ENCODE measurements at places on chromosomes 12 and 14.

DNA sequence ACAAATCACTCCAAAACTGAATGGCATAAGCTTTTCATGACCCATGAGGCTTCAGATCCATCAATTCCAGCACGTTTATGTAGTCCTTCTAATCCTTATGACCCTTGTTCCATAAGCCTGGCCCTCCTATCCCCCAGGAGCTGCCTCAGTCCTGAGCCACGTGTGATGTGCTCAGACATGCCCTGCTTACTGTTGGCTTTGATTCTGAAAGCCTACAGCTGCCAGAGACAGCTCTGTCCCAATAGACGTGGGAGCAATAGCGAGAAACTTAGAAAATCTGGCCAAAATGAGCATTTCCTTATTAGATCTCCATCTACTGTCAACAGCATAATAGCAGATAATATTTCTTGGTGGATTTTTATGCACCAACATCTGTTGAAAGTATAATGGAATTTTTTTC lies 33.2 kb downstream of the DUSP6 start:
- DNase-seq: no peak

GRCh38 chr12:106220536-106220935 lies 27.3 kb downstream of the CKAP4 start:
- DNase-seq: no peak

DNA sequence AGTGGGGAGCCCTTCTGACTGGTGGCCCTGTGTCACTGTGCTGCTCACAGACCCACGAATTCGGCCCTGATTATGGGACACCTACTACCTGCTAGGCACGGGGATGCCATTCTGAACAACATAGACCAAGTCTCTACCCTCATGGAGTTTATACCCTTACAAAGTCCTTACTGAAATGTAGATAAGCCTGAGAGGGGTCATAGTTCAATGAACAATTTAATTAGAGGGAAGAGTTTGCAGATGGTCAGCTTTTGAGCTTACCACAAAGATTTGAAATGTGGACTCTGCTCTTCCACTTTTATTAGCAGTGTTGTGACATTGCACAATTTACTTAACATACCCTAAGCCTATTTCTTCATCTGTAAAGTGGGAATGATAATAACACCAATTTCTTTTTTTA lies 161.1 kb downstream of the MYRFL start:
- DNase-seq: no peak

DNA sequence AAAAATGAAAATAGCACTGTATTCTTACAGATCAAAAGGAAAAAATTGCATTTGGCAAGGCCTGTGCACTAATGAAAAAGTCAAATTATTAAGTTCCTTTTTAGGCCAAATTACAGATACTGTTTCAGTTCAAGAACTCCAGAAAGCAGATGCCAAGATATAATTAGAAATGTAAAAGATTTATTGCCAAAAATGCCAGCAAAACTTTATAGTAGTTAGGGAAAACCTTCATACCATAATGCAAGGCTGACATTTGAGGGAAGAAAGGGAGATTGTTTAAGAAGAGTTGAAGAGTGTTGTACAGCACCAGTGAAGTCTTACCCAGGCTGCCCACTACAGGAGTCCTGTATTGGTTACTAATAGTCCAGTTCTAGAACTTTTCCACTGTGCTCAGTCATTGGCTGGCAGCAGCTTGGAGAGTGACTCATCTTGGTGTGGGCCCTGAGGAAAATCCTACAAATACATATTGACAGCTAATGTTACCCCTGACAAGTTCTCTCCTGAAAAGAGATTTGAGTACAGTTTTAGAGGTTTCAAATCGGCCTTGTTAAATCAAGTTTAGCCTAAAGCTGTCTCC lies 600.4 kb downstream of the C12orf50 start:
- no peak for DNase-seq

DNA sequence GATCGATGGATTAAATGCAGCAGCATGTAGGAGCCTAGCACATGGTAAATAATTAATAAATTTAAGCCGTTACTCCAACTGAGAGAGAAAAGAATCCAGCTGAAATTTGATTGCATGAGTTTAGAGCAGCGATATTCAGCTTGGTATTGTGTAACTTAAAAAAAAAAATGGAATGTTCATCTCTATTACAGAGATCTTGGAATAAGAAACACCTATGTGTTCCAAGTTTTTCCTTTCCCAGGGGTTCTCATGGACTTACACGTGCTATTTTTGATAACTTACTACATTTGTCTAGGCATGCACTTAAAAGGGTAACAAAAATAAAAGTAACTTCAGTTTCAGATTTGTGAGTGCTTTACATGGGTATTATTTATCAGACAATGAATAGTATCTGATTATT lies 122.8 kb downstream of the RASSF9 start:
- no peak for DNase-seq

- DNase-seq: no peak
These were observed 106.9 kb downstream of the STXBP6 start for GRCh38 chr14:24943024-24943423.

DNA sequence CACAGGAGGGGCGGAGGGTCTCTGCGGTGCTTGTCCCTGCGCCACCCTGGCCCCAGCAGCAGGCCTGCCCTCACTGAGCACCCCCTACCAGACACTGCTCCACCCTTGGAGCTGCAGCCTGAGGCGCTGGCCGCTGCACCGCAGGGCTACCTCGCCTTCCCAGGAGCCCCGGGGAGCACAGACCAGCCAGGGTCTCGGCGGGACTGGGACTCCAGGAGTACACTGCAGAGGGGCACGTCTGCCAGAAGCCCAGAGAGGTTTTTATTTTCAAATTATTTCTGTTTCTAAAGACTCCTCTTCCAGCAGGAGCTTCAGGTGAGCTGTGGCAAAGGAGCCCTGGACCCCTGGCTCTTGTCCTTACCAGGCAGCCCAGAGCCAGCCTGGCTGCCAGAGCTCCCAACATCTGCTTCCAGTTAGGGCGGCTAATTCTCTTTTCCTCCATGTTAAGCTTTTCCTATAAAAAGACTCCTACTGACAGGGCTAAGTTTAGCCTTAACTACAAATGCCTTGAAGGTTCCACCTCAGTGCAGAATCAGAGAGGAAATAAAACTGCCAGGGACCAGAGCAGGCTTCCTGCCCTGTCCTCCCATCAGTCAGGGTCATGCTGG lies 26.4 kb downstream of the DEGS2 start:
- DNase-seq: no peak

DNA sequence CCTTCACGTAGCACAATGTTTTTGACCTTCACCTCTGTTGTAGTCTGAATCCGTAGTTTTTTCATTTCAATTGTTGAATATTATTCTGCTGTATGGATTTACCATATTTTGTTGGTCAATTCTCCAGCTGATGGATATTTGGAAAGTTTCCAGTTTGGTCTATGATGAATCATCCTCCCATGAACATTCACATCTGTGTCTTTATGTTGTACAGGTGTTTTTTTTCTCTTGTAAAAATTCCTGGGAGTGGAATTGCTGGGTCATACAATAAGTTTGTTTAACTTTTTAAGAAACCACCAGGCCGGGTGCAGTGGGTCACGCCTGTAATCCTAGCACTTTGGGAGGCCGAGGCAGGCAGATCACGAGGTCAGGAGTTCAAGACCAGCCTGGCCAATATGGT lies 36.7 kb upstream of the GNG2 start:
- DNase-seq: no peak

- no peak for DNase-seq
These were observed 204.8 kb downstream of the NUAK1 start for GRCh38 chr12:105933671-105934665.

GRCh38 chr14:23101213-23101970 lies 3.4 kb downstream of the CIROP start:
- DNase-seq: no peak

- no peak for DNase-seq
These were observed at the start of gene AICDA for GRCh38 chr12:8612629-8613028. Gene AICDA, minus strand, starts transcription at chr12:8612859. Its CDS starts 92 bp downstream, at chr12:8612767.

DNA sequence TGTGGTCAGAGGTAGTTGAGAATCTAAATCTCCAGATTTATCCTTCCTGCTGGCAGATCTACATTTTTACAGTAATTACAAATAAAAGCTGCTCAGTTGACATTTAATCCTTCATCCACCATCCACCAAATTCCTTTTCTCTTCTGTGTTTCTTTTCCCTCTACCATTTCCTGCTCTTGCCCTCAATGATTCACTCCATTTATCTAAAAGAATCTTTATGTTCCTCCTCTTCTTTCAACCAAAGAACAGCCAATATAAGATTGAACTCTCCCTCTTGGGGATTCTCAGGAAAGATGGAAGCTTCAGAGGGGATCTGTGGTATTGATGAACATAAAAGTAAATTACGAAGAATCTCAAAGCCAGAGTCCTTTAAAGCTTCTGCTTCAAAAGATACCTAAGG lies 4.4 kb downstream of the MAP4K5 start:
- DNase-seq: no peak

DNA sequence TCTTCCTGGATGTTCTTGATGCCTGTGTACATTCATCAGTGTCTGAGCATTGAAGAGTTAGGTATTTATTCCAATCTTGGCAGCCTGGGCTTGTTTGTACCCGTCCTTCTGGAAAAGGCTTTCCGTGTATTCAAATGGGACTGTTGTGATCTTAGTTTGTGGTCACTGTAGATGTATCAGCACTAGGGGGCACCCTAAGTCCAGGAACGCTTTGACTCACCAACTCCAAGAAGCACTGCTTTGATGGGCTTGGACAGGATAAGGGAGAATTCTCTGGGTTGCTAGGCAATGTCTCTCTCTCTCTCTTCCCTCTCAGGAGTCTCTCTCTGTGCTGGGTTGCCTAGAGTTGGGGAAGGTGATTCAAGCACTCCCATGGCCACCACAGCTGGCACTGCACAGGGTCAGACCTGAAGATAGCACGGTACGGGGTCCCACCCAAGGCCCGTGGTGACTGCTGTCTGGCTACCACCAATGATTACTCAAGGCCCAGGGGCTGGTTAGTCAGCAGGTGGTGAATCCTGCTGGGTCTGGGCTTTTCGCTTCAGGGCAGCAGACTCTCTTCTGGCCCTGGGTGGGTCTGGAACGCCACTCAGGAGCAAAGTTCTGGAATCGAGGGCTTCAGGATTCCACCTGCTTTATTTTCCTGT lies 211.1 kb upstream of the RGS6 start:
- DNase-seq: no peak

DNA sequence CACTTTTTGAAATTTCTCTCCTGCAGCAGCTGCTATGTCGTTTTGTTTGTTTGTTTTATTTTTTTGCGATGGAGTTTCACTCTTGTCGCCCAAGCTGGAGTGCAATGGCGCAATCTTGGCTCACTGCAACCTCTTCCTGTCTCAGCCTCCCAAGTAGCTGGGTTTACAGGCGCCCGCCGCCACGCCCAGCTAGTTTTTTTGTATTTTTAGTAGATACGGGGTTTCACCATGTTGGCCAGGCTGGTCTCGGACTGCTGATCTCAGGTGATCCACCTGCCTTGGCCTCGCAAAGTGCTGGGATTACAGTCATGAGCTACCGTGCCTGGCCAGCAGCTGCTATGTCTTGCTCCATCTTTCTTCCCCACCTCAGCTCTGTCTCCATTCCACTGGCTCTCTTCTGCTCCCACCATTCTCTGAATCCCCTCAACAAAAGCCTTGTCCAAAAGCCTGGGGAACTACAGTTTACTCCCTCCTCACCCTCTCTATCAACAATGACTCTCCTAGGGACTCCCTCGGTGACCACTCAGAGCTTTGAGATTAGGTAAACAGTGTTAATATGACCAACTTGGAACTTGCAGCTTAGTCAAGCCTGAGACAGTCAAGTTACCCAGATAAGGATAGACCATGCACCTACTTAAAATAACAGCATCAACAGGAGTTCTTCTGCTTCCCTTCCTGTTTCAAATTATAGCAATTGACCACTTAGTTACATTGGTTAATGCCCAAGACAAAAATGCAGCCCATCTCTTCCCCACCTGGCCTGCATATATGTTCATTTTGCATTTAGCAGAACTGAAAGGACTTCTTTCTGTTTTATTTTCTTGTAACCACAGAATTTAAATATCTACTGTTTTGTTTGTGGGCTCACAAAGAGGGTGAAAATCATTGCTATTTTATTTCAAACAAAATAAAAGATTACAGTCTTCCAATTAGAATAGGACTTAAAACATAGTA lies 189.0 kb upstream of the AMIGO2 start:
- DNase-seq: no peak

- DNase-seq: no peak
These were observed 15.3 kb downstream of the SPIC start for GRCh38 chr12:101490286-101490920.

GRCh38 chr14:28163897-28164296 lies 602.7 kb upstream of the FOXG1 start:
- no peak for DNase-seq

DNA sequence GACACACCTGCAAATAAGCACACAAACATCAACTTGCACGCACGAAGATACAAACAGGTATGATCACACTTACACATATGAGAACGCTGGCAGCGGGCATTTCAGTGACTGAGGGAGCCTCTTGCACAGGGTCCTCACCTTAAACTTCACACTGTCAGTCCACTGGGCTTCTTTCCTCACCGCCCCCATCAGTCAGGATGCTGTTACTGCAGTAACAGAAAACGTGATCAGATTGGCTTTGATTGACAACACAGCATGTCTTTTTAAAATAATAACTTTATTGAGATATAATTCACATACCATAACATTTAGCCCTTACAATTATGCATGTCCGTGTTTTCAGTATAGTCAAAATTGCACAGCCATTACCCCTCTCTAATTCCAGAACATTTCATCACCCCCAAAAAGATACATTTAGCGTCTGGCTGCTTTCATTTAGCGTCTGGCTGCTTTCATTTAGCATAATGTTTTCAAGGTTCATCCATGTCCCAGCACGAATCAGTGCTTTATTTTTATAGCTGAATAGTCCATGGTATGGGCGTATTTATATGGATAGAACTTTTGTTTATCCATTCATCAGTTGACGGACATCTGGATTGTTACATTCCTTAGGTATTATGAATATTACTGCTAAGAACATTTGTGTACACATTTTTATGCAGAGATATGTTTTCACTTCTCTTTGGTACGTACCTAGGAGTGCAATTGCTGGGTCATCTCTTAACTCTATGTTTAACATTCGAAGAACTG lies 8.4 kb downstream of the CCDC197 start:
- DNase-seq: no peak

GRCh38 chr12:105499205-105499604 lies 168.7 kb downstream of the C12orf75 start:
- DNase-seq: no peak

DNA sequence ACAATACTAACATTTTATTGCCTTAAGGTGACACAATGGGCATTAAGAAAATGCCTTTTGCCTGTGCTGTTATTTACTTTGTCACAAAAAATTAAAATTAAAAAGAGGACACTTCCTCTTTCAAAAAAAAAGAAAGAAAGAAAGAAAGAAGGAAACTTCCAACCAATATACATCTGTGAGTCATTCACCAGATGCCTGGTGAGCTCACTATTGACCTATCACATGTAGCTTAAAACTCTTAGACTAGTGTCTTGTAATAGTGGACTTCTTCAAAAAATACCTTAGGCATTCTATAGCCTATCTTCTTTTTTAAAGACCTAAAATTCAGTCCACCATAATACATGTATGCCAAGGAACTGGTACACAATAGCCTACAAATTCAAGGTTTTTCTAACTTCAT lies 4.9 kb upstream of the SOX5 start:
- no peak for DNase-seq

Measured in stimulated activated CD4-positive, alpha-beta T cell treated with anti-CD3 and anti-CD28 coated beads, Interleukin-1b, Interleukin-23, amount 100 ng/mL, for 1 hour (primary cell).